Activated T-helper 17 cell treated with anti-CD3 and anti-CD28 coated beads, Interleukin-2, amount 50 U/mL, for 72 hours (primary cell): ENCODE measurements at places on chromosomes 4 and X.
A peak's percentile ranks its signal among the peaks of the same experiment; 100 is the strongest.

- ATAC-seq = no peak
These were observed 1003.6 kb downstream of the FAT4 start for GRCh38 chr4:126318376-126318775.

GRCh38 chr4:86362510-86362909 lies 2.7 kb upstream of the MAPK10 start:
- no peak for ATAC-seq

GRCh38 chr4:1574601-1575417 lies 109.3 kb downstream of the FAM53A start:
- no peak for ATAC-seq

- no peak for ATAC-seq
These were observed 12.4 kb downstream of the FSTL5 start for GRCh38 chr4:162151386-162151785.

GRCh38 chr4:18935659-18936345 lies 914.2 kb upstream of the LCORL start:
- no peak for ATAC-seq

DNA sequence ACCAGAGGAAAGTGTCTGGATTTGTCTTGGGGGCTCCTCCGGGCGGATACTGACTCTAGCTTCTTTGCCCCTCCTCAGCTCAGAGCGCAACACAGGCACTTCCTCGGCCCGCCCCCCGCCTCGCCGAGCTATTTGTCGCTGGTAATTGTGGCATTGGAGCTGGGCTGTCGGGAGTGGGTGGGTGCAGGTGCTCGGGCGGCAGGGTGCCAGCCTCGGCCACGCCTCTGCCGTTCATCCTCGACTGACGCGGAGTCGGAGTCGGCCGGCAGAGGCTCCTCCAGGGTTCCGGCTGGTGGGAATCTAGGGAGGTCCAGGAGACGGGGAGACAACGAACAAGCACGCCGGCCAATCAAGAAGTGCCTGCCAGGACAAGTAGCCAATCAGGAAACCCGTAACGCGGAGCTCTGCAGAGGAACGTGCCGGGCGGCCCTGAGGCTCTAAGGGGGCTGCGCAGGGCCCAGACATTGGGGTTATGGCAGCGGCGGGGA lies 3.9 kb upstream of the SYN1 start:
- ATAC-seq = peak; percentile 67

GRCh38 chr4:16916031-16916430 lies 17.6 kb upstream of the LDB2 start:
- no peak for ATAC-seq

DNA sequence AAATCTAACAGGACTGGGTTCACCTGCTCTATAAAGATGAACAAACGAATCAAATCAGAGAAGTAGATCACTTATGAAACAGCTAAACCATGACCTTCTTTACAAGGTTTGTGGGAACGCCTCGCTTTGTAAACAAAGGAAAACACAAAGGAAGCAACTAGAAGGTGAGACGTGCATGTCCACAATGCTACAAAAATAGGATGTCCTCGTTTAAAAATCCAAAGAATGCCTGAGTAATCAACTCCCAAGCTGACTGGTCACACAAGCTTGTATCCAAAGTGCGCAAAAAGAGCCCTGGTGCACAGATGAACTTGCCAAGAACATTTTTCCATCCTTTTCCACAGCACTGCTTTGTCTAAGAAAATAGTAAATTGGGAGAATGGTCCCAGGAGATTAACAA lies 6.3 kb upstream of the SH3KBP1 start:
- ATAC-seq = no peak

GRCh38 chr4:12703036-12703435 lies 781.1 kb downstream of the RAB28 start:
- ATAC-seq = no peak

DNA sequence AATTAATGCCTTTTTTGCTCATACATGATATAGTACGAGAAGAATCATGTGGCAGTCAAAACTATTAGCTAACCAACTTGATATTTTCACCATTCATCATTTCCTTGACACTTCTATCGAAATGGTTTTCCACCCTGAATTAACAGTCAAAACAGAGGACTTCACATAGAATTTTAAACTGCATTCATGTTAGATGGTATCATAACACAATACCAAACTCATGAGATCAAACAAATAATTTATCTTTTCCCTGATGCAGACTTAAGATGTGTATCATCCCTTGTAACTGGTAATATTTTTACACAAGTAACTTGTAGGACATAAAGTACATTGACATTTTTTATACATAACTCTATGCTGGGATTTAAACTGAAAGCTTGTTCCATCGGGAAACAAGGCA lies 18.2 kb upstream of the ANTXR2 start:
- ATAC-seq = no peak

GRCh38 chr4:83757121-83757621 lies 221.3 kb downstream of the GPAT3 start:
- no peak for ATAC-seq

GRCh38 chr4:19486400-19486799 lies 765.3 kb upstream of the SLIT2 start:
- ATAC-seq = no peak

- no peak for ATAC-seq
These were observed 121.8 kb upstream of the PJA1 start for GRCh38 chrX:69287095-69287494.

DNA sequence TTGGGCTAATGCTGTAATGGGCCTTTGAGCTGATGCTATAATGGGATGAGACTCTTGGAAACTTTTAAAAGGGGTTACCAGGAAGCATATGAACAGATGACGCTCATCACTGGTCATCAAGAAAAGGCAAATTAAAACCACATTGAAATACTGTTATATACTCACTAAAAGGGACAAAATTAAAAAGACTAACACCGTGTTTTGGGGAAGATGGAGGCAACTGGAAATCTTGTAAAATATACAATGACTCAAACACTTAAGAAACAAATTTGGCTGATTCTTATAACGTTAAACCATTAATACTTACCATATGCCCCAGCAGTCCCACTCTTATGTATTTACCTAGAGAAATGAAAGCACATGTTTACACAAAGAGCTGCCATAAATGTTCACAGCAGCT lies 207.2 kb upstream of the GPRIN3 start:
- no peak for ATAC-seq

DNA sequence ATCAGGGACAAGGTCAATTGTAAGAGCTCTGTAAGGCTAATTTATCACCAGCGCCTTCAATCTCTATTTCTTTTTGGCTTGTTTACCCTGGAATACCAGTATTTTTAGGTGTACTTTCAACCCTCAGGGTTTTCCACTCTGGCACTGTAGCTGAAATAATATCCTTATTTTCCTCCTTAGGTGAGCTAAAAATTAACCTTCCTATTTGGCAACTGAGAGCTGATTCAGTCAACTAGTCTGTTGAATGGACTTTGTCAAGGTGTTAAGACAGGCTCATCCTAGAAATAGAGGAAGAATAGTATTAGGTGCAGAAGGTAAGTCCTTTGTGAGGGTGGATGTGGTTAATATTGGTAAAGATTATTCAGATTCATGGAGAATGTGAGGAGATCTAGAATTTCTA lies 101.3 kb upstream of the BANK1 start:
- no peak for ATAC-seq

DNA sequence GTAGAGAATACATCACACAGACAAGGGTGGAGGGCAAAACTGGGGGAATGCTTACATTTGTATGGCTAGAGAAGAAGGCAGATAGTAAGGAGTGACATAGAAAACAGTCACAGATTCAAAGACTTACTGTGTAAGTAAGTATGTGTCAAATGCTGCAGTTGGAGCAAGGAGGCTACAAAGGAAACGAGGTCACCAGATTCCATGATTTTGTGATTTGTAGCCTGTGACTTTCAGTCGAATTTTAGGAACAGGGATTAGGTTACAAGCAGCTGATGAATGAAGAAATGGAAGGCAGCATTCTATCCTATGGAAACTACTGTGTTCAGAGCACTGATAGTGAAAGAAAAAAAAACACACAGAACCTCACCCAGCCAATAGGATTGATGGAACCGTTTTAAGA lies 407.9 kb downstream of the IL15 start:
- no peak for ATAC-seq

- no peak for ATAC-seq
These were observed 14.6 kb downstream of the CLCN3 start for GRCh38 chr4:169634975-169635374.

DNA sequence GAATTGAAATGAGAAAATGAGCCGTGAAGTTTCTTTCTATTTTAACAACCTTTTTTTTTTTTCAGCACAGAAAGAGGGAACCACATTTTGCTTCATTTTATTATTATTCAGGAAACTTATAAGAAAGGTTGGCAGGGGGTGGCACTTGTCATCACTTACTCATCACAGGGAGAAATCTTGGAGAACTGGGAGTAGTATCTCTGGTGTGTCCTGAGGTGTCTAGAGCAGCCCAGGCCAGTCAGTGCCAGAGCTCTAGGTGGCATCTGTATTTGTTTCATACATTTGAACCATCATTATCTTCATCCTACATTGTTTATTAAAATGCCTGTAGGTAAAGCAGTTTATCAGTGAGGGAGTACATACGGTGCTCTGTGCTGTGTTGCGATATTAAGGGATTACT lies 43.8 kb upstream of the ARHGAP24 start:
- no peak for ATAC-seq

GRCh38 chr4:19711871-19712270 lies 539.8 kb upstream of the SLIT2 start:
- ATAC-seq = no peak

DNA sequence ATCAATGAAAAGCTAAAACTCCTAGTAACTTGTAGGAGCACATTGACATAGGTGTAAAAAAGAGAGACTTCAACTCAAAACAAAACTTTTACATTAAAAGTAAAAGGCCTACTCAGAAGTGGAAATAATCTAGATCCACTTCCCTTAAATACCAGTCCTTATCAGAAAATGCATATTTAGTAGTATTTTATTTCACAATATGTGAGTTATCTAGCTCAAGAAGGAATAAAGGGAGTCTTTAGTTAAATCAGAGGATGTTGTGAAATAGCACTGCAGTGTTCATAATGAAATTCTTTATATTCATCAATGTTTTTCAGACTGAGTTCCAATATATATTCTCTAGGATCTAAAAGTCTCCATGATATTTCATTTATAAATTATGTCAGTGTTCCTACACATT lies 715.0 kb downstream of the GRID2 start:
- ATAC-seq = no peak
